Hypothalamus (tissue), 51 donors: ENCODE measurements at places on chromosomes 12 and 14.

GRCh38 chr14:80522936-80523335 lies 311.6 kb upstream of the DIO2 start:
- DNase-seq, result no peak

DNA sequence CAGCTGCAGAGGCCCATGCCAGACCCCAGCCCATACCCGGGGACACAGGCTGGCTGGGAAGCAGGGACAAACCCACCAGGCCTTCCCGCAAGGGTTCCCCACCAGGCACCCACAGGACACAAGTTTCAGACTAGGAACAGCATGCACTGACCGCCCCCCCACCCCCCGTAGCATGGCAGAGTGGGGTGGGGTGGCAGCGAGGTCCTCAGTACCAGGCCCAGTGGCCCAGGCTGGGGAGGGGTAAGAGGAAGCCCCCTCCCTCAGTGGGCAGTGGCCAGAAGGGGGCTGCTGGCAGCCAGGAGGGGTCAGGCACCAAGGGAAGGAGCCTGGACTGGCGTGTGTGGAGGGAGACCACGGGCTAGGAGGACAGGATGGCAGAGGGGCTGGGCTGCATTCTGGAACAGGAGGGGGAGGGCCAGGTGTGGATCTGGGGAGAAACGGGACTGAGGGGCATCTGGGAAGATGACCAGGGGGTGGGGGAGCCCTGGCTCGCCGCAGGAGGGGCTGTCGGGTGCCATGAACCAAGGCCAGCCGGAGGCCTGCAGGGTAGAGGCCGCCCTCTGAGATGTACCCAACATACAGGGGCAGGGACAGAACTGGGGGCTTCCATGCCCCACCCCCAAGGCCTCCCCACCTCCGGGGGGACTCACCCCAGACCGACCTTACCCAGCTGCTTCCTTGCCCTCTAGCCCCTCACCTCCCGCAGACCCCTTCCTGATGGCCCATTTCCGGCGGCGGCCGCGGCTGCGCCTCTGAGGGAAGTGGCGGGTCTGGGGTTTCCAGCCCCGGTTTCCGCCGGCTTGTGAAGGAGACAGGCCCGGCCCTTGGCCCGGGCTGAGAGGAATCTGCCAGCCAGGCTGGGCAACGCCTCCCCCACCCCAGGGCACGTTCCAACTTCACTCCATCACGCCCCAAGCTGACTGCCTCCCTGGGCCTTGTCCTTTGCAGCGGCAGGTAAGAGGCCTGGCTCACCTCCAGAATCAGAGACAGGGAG lies 5.6 kb upstream of the JAG2 start:
- DNase-seq, result no peak

DNA sequence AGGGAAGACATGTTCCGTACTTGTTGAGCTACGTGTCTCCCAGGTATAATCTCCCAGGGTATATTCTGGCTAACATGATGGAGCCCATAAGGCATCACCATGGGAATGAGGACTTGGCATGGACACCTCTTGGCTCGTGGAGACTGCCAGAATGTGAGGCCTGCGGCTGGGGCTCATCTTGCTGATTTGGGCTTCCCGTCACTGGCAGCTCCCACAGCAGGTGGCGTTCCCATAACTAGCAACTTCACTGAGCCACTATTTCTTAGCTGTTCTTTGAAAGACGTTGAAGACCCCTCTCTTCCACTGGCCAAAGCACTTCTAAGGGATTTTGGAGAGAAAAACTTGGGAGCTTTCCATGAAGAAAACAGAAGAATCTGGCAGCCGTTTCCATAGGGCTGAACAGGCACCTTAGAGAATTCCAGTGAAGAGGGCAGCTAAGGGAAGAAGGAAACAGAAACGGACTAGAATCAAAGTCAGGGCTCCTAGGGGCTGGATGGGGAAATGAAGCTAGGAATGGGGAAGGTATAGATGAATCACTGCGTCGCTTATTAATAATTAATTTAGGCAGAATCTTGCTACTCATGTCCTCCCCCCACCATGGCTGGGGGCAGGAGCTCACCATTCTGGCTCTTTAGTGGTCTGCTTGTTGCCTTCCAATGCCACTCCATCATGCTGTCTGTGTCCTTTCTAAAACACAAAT lies 39.7 kb upstream of the FOS start:
- DNase-seq, result no peak

DNA sequence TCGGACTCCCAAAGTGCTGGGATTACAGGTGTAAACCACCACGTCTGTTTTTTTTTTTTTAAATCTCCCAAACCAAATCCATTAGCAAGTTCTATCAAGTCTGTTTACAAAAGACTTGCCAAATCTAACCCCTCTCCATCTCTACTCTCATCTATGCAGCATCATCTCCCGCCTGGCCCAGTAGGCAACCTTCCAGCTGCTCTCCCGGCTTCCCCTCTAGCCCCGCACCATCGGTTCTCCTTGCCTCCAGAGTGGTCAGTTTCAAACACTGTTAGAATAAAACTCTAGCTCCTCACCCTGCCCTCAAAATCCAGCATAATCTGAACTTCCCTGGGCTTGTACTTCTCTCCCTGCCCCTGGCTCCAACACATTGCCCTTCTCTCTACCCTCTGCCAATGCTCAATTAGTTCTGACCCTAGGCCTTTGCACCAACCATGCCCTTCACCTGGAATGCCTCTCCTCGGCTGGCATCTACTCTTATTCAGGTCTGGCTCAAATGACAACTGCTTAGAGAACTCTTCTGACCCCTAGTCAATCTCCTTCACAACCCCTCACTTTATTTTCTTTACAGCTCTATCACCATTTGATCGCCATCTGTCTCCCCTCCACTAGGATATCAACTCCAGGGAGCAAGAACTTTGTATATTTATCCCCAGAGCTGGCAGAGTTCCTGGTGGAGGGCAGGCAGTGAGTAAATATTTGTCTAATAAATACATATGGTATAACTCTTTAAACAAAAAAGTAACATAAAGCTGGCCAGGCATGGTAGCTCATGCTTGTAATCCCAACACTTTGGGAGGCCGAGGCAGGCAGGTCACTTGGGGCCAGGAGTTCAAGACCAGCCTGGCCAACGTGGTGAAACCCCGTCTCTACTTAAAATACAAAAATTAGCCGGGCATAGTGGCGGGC lies 4.9 kb downstream of the WSB2 start:
- no peak for DNase-seq

DNA sequence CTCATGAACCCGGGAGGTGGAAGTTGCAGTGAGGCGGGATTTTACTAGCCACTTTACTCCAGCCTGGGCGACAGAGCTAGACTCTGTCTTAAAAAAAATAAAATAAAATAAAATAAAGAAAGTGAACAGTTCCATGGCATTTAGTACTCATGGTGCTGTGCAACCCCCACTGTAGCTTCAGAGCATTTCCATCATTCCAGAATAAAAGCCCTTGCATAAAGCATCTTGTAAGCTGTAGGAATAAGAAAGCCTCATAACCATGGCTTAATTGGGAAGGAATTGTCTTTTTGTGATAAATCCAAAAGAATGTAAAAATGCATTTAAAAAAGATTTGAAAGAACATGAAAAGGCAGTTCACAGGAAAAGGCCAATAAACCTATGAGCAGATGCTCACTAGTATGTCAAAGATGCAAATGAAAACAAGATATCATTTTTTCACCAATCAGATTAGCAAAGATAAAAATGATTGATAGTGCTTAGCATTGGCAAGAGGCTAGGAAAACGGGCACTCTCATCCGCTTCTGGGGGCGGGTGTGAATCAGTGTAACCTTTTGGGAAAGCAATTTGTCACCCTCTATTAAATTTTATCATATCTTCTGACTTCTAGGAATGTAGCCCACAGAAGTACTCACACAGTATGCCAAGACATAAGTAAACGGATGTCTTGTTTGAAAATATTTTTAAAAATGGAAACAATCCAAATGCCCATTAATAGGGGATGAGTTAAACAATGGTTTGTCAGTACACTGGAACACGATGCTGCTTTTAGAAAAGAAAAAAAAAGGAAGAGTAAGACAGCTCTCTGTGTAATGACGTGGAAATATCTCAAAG lies 46.6 kb downstream of the CFAP251 start:
- no peak for DNase-seq

- no peak for DNase-seq
These were observed 9.8 kb upstream of the RIMKLB start for GRCh38 chr12:8687846-8688601.
